SW 1271 (cell line): ENCODE measurements at places on chromosomes 2 and 18.

- no peak for DNase-seq
Observed at GRCh38 chr2:201157694-201158093, 25.2 kb upstream of the CASP10 start.

GRCh38 chr2:75416420-75417342 is 144.1 kb downstream of the EVA1A start:
- DNase-seq: no peak

DNA sequence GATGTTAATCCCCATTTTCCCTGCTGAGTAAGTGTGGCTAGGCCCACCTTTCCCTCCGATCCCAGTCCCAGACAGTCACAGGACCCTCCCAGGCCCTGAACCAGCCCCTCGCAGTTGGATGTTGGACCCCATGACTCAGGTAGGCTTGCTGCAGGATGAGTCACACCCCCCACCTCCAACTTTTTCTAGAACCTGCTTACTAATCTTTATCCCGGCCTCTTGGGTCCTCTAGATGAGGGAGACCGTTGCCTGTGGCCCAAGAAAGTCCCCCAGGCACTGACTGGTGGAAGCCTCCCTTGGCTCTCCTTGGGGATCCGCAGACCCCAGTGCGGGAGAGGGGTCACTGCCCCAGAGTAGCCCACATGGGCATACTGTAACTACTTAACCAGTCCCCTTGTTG is 98.5 kb downstream of the SMAD7 start:
- no peak for DNase-seq

DNA sequence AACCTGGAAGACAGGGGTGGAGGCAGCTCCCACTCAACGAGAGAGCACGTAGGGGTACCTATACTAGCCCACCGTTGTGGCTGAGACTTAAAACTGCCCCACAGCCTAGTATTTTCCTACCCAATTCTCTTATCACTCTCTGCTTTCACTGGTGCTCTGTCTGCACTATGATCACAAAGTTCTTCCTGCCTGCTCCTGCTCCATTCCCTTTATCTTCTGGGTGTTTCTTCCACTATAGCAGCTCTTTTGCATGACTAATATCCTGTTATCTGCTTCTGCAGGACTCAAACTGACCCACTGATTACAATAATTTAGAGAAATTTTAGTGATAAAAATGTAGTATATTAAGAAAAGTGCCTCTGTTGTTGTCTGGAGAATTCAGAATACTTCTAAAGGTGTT is 184.8 kb downstream of the LRP1B start:
- no peak for DNase-seq

- no peak for DNase-seq
Observed at GRCh38 chr2:237298151-237299118, 115.5 kb downstream of the COL6A3 start.

GRCh38 chr2:178477443-178478129 is 814 bp downstream of the FKBP7 start:
- no peak for DNase-seq

GRCh38 chr2:138433995-138434951 is 67.3 kb upstream of the SPOPL start:
- no peak for DNase-seq

GRCh38 chr2:38740851-38741731 is 10.1 kb downstream of the SRSF7 start:
- DNase-seq: peak; percentile 18

DNA sequence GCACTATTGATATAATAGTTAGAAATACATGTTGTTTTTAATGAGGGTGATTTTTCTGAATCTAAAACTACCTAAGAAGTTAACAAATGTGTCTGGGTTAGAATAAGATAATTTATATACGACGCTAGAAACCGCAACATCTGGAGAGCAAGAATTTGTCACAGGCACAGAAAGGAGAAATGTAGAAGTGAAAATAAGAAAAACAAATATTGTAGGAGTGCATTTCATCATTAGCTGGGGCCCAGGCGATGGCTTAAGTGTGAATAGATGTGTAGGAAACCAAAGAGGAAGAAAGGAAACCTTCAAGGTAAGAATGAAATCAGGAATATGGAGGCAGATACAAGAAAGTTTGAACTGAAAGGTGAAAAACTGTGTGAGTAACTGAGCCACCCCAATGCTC is 90.3 kb downstream of the LRP2 start:
- DNase-seq: no peak

DNA sequence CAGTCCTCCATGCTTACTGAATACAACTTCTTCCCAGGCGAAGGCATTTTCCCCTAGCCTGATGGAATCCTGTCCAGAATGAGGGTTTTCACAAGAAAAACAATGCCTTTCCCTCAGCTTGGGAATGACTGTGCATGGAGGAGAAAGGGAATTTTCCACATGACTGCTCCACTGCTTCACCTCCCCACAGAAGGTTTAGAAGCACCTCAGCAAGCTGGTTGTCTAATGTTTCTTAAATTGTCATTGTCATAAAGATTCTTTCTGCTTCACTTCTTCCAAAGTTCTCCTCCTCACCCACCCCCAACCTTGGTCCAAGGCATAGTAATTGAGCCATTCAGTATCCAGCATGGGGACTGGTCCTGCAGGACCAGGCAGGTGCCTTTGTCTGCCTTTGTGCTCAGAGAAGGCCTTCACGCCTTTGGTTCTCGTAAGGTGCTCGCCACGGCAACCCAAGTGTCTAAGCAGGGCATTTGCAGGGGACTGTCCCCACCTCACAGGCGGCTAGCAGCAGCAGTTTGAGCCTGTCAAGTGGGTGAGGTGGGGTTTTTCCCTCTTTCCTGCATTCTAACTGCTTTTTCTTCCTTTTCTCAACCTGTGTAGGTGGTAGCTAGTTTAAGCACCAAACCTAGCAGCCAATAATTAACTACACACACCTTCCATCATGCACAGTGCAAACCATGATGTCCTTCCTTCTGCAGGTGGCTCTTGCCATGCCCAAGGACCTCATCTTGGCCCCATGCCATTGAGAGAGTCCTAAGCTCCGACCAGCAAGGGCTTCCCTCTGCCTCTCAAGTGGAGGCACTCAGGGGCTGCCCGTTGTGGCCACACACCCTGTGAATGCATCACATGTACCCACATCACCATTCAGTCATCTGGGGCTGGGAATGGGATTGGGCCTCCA is 65.7 kb upstream of the BCL2L11 start:
- DNase-seq: no peak

- DNase-seq: no peak
Observed at GRCh38 chr2:23206650-23207049, 178.3 kb upstream of the KLHL29 start.

GRCh38 chr2:25740810-25741381 is 67.5 kb upstream of the DTNB start:
- no peak for DNase-seq

- DNase-seq: no peak
Observed at GRCh38 chr2:208620487-208620978, 213.9 kb downstream of the PTH2R start.

DNA sequence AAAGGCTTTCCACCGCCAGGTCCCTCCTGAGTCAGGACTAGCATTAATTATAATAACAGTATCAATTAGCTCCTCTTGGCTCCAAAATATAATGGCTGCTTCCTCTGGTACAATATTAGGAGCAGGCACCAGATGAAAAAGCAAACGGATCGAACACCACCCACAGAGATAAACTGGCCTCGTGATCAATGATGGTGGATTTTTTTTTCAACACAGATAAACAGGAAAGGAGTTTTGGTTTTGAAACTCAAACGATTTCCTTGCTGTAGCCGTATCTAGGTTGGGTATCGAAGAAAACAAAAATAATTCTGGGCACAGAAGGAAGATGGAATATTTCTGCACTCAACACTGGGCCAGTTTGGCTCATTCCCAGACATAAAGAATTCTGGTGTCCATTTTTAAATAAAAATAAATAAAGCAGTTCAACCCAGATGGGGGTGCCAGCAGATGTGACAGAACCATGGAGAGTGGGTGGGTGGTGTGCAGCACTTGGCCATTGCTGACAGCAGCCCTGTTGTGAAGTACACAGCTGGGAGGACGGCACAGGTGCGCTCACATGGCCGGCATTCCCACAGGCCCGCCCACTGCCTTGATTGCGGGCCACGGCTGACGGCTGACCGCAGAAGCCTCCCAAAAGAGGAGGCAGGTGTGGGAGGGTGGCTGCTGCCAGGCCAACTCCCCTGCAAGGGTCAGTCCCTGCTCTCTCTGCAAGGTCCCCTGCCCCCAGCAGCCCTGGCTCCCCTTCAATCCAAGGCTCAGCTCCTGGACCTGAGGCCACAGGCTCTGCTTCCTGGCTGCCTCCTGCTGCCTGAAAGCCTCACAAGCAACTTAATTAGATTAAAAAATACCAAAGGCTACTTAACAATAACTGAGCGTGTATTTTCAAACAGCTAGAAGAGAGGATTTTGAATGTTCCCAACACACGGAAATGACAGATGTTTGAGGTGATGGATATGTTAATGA is 351.9 kb upstream of the ID2 start:
- no peak for DNase-seq

- DNase-seq: no peak
Observed at GRCh38 chr18:10926621-10927161, 222.7 kb downstream of the PIEZO2 start.

DNA sequence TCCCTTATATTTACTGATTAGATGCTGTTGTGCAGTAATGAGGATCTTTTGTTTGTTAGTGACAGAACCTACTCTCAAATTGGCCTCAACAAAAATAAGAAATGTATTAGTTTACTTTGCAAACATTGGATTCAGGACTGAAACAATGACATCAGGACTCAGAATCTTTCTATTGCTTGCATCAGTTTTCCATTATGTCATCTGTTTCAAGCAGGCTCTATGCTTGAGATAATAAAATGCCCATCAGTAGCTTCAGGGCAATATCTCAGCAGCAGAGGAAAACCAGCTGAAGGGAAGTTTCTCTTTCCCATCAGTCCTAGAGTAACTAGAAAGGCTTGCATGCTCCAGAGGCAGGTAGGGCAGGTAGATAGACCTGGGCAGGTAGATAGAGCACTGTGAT is 375.5 kb upstream of the SLC8A1 start:
- DNase-seq: no peak

GRCh38 chr2:60806988-60807681 is 51.1 kb downstream of the PAPOLG start:
- DNase-seq: no peak

GRCh38 chr2:88875736-88876135 is 184.3 kb downstream of the RPIA start:
- no peak for DNase-seq

GRCh38 chr18:22368021-22368420 is 49.7 kb downstream of the CTAGE1 start:
- no peak for DNase-seq

DNA sequence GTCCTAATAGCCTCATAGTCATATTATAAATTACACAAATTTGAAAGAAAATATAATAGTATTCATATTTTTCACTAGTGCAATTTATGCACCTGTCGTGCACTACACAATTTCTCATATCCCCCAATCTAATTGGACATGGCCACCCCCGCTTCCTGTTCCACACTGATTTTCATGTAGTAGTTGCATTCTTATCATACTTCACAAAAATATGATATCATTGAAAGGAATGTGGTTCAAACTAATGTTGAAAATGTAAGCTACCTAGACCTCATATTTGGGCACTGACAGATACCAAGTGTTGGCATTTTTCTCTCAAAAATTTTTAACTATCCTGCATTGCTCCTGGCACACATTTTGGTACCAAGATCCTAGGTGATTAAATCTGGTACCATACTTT is 985.5 kb upstream of the POU3F3 start:
- DNase-seq: no peak

GRCh38 chr18:11849841-11850634 is 1.2 kb upstream of the CHMP1B start:
- DNase-seq: peak; percentile 44

GRCh38 chr2:230722207-230722885 is 9.7 kb downstream of the CAB39 start:
- DNase-seq: no peak

GRCh38 chr2:86249579-86250391 is 50.5 kb downstream of the MRPL35 start:
- DNase-seq: peak; percentile 15

DNA sequence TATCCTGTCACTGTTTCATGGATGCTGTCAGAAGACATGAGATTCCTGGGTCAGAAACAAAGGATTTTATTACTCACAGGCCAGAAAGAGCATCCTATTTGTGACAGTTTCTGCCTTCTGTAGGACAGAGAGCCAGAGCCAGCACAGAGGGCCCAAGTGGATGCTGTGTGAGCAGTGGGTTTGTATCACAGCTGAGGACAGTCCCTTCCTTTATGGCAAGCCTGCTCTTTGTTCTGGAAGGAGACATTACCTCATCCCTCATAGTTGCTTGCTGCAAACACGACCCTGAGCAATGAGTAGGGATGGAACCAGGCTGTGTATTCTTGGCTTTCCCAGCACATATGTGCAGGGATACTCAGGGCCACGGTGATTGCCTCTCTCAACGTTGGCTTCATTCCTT is 41.6 kb downstream of the ARHGEF4 start:
- no peak for DNase-seq

DNA sequence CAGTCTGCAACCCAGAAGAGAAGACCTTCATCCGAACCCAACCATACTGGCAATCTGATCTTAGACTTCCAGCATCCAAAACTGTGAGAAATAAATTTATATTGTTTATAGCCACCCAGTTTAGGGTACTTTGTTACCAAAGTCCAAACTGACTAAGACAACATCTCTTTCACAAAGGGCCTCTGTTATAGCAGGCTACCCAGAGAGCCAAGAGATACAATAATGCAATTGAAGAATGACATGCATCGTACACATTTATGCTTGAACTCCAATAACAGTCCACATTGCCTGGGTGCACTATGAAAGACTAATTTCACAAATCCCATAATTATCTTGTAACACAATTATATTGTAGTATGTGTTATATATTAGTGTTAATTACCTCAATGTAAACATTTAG is 39.1 kb upstream of the ANKRD44 start:
- no peak for DNase-seq

DNA sequence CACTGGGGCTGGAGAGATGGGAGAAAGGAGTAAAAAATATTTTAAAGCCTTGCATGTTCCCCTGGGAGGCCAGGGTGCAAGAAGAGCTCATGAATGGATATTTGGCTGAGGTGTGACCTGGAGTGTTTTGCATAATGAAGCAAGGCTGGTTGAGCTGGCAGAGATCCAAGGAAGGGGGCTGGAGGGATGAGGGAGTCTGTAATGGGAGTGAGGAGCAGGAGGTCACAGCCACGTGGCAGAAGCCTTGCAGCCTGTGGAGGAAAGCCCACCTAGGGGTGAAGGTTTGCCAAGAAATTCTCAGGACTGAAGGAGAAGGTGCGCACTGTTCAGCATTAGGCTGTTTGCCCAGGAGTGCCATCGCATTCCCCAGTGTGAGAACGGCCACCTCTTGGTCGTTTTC is 40.3 kb upstream of the ATP8B1 start:
- DNase-seq: no peak

DNA sequence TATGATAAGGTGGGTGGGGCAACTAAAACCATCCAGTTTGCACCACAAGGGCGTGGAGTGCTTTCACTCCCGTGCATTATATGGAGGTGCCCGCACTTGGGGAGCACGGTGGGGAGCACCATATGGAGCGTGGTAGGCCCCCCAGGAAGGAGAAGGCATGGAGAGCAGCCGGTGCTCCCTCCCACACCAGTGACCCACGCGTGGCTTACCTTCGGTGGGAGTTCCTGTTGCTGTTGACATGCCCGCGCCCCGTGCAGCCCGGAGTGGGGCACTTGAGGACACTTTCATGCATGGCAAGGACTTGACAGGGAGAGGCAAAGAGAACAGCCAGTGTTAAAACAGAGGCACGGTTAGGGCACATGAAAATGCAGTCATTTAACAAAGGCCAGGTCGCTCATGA is 167.5 kb upstream of the PXDN start:
- no peak for DNase-seq

GRCh38 chr2:216315802-216316603 is 56.3 kb downstream of the MARCHF4 start:
- peak; percentile 86 for DNase-seq
